Tibial nerve (tissue), 4 donors: ENCODE measurements at places on chromosomes 1 and 21. TPM values are rescaled to one million over a fixed set of nuclear protein-coding genes. Genes with fewer than 3 reads are reported as not detected.
A peak's percentile ranks its signal among the peaks of the same experiment; 100 is the strongest.

The GUCA2B gene
- not detected for total RNA-seq

The ACTL8 gene
- total RNA-seq: not detected

The HSPA13 gene
- total RNA-seq: 32.4 TPM

The PPIAL4G gene
- total RNA-seq: not detected

The MX2 gene
- total RNA-seq: 17.5 TPM

The ARHGEF10L gene
- 43.9 TPM for total RNA-seq

The ITGB2 gene
- 43.5 TPM for total RNA-seq

The OR14K1 gene
- total RNA-seq: not detected

The CCDC181 gene
- 0.39 TPM for total RNA-seq

The SMIM34 gene
- total RNA-seq: not detected

GRCh38 chr1:44537538-44537937 is 132.5 kb downstream of the RNF220 start:
- no peaks in the 10 kb centered on the region for H3K36me3 ChIP-seq
- H3K4me1 ChIP-seq: no peaks in the 10 kb centered on the region
- H3K4me3 ChIP-seq: no peak overlapping the region

- H3K27me3 ChIP-seq: peaks cover 60% of the 10 kb centered on the region
- DNase-seq: no peak
- H3K4me1 ChIP-seq: peaks cover 19% of the 10 kb centered on the region
- no peaks in the 10 kb centered on the region for H3K36me3 ChIP-seq
- no peak overlapping the region for H3K27ac ChIP-seq
- no peak overlapping the region for H3K4me3 ChIP-seq
Measured at GRCh38 chr1:6239213-6239752, 3.5 kb upstream of the ICMT start.

DNA sequence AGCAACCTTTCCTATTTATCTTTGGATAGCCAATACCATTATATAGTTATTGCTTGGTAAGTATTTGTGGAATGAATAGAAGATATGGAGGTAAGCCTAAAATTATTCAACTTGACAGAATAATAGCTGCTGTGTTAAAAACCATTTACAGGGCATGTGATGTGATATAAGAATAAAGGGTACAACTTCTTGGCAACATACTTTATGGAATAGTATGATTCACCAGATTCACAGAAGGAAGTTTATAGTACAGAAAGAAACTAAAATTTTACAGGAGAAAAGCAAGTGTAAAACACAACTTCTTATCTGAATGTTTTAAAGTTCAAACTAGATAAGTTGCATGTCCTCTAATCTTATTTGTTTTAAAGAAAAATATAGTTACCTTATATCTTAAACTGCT is 186.4 kb upstream of the ZRANB2 start:
- no peaks in the 10 kb centered on the region for H3K4me1 ChIP-seq
- no peak overlapping the region for H3K27ac ChIP-seq
- DNase-seq: no peak
- no peaks in the 10 kb centered on the region for H3K36me3 ChIP-seq
- H3K27me3 ChIP-seq: no peaks in the 10 kb centered on the region

- H3K4me1 ChIP-seq: peaks cover 48% of the 10 kb centered on the region
- DNase-seq: no peak
- H3K27ac ChIP-seq: peak overlapping the region; percentile 93
- H3K36me3 ChIP-seq: peaks cover 66% of the 10 kb centered on the region
- H3K4me3 ChIP-seq: no peak overlapping the region
Measured at GRCh38 chr1:38018864-38019343, 6.4 kb downstream of the UTP11 start.

DNA sequence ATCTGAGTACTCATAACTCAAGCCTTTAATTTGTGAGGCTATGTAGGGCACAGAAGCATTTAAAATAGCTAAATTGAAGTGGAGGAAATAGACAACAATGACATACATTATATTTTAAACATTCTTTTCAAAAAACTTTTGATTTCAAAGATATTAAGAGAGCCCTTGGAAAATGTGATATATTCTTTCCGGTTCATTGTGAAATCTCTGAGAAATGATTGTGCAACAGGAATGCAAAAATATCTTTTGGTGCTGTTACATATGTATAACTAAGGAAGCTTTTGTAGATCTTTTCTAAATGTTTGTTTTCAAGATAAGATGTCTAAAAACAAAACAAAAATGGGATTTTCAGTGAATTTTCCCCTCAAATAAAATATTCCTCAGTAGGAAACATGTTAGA is 185.2 kb downstream of the LEPR start:
- H3K36me3 ChIP-seq: no peaks in the 10 kb centered on the region
- H3K4me1 ChIP-seq: no peaks in the 10 kb centered on the region
- no peak overlapping the region for H3K4me3 ChIP-seq
- H3K27me3 ChIP-seq: no peaks in the 10 kb centered on the region
- DNase-seq: no peak
- H3K27ac ChIP-seq: no peak overlapping the region

DNA sequence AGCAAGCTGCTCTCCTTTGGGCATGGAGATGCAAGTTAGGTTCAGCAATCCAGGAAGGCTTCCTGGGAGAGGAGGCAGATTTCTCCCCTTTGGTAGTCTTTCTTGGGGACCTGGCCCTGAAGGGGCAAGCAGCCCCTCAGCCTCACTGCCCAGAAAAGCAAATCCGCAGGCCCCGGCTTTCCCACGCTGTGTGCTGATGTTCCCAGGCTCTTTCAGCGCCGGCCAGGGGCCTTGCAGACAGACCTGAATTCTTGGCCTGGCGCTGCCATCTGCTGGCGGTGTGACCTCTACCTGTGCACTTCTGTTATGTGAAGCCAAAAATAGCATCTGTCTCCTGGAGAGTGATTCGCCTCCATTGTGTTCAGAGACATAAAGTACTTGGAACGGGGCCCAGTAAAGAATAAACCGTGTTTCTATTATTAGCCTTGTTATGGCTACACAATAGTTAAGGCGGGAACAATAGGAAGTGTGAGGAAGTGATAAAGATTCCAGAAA is 64.8 kb downstream of the ALPL start:
- no peak for DNase-seq
- no peak overlapping the region for H3K27ac ChIP-seq
- H3K36me3 ChIP-seq: no peaks in the 10 kb centered on the region

DNA sequence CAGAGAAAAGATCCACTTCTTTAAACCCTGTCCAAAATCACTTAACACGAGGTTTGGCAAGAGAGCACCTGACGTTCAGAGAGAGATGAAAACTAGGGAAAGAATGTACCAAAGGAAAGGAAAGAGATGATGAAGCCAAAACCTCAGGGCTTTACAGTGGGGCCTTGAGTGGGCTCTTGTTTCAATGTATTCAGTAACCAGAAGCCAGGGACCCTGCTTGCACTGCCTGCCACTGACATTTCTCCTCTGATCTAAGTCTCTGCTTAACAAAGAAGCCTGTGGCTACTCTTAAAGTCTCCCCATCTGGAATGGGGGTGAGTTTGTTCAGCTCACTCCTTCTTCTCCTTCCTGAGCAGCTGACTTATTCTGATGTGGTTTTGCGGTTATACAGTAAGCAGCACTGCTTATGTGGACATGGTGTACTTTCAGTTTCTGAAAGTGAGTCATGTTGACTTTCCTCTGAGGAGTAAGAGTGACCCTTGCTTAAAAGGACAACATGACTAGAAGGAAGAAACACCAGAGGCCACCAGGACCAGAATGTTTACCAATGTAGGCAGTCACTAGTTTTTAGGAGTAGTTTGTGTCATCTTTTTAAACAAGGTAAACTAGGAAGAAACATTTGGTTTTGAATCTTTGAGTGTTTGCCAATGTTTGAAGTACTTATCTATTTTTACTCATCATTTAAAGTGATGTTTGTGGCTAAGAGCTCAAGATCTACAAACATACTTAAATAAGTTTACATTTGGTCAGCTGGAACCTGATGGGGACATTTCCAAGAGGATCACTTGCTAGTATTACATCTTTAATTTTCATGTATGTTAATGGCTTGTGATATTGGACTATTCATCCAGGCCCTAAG is 87.4 kb downstream of the FASLG start:
- H3K4me3 ChIP-seq: no peak overlapping the region
- no peaks in the 10 kb centered on the region for H3K27me3 ChIP-seq
- H3K36me3 ChIP-seq: no peaks in the 10 kb centered on the region
- peaks cover 12% of the 10 kb centered on the region for H3K4me1 ChIP-seq

DNA sequence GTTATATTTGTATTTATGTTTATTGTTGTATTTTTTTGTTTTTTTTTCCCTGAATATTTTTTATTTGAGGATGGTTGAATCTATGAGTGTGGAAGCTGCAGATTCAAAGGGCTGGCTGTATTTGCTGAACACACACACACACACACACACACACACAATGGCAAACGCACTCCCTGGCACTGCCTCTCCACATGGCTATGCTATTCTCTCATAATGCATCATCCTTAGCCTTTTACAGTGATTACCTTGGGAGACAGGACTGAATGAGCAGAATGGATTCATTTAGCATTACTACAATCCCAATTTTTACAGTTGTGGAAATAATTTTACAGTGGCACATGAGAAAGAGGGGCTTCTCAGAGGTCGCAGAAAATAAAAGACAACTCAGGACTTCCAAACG is 390.1 kb downstream of the PCP4 start:
- no peaks in the 10 kb centered on the region for H3K4me1 ChIP-seq
- no peaks in the 10 kb centered on the region for H3K36me3 ChIP-seq
- H3K27ac ChIP-seq: no peak overlapping the region
- DNase-seq: no peak
- no peak overlapping the region for H3K4me3 ChIP-seq

- no peaks in the 10 kb centered on the region for H3K27me3 ChIP-seq
- no peak for DNase-seq
- no peaks in the 10 kb centered on the region for H3K4me1 ChIP-seq
- H3K4me3 ChIP-seq: no peak overlapping the region
Measured at GRCh38 chr1:70487910-70488665, 77.0 kb downstream of the CTH start.

DNA sequence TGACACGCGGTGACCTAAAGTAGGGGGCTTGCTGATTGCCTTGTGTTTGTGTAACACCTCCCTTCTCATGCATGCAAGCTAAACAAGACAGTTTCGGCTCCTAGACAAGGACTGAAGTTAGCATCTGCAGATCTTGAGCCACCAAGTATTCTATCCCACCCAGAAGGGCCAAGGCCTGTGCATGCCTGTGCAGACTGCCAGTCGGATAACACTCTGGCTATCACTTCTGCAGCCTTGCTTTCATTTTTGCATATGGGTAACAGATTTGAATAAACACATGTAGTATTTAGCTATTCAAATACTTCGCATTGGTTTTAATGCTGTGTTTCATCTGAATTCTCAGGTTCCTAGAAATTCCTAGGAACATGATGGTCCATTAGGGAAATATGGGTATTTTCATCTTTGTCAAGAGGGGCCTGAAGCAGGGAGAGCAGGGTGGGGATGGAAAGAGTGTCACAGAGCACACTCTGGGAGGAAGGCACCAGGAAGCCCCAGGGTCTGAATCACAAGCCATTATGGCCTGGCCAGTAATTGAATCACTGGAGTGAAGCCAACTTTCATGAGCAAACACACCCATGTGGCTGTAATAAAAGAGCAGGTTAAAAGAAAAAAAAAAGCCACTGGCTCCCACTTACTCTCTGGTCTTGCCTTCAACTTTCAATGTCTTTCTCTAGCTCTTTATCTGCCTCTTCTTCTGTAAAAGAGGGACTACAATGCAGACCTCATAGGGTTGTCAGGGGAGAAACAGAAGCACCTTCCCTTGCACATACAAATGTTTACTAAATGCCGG is 28.3 kb downstream of the GADD45A start:
- H3K36me3 ChIP-seq: no peaks in the 10 kb centered on the region
- H3K27me3 ChIP-seq: no peaks in the 10 kb centered on the region
- peaks cover 50% of the 10 kb centered on the region for H3K4me1 ChIP-seq
- no peak for DNase-seq
- H3K27ac ChIP-seq: no peak overlapping the region
- no peak overlapping the region for H3K4me3 ChIP-seq

GRCh38 chr1:119489201-119489600 is 17.8 kb upstream of the HSD3B1 start:
- no peak overlapping the region for H3K4me3 ChIP-seq
- DNase-seq: no peak
- no peak overlapping the region for H3K27ac ChIP-seq
- H3K27me3 ChIP-seq: no peaks in the 10 kb centered on the region
- no peaks in the 10 kb centered on the region for H3K4me1 ChIP-seq
- no peaks in the 10 kb centered on the region for H3K36me3 ChIP-seq

- H3K27ac ChIP-seq: no peak overlapping the region
- H3K36me3 ChIP-seq: no peaks in the 10 kb centered on the region
- H3K4me1 ChIP-seq: no peaks in the 10 kb centered on the region
- no peak overlapping the region for H3K4me3 ChIP-seq
- DNase-seq: no peak
Measured at GRCh38 chr1:25009671-25010262, 79.7 kb upstream of the RUNX3 start.

DNA sequence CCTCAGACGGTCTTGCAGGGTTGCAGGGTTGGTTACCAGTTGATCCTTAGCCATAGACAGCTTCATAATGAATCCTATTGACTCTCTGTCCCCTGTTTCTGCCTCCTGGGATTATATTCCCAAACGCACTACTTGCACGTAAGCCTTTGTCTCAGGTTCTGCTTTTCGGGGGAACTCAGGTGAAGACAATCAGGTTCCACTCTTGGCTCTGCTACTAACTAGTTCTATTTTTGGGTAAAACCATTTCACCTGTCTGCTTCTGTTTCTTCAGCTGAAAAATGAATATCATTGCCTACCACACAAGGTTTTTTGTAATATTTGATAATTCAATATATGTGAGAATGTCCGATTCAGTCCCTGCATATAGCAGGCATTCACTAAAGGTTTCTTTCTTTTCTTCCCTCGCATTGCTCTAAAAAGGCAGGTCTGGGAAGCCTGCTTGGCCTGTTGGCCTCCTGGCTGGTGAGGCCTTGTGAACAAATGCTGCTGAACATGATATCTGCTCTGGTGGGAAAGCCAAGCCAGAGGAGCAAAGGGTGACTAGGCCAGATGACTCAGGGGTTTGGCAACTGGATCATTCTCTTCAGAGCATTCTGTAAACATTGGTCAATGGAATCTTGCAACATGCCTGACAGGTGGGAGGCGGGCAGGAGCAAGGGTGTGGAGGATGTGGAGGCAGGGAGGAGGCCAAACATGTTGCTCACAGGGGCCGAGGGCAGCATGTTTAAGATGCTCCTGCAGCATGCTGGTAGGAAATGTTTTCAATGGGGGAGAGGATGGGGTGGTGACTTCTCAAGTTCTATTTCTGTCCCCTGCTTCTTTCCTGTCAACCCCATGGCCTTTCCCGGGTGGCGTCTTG is 23.8 kb downstream of the IER5 start:
- no peaks in the 10 kb centered on the region for H3K27me3 ChIP-seq
- H3K27ac ChIP-seq: peak overlapping the region; percentile 39
- peak; percentile 79 for DNase-seq
- H3K4me3 ChIP-seq: no peak overlapping the region
- peaks cover 23% of the 10 kb centered on the region for H3K4me1 ChIP-seq
- no peaks in the 10 kb centered on the region for H3K36me3 ChIP-seq

- H3K36me3 ChIP-seq: no peaks in the 10 kb centered on the region
- no peak overlapping the region for H3K27ac ChIP-seq
- DNase-seq: no peak
- H3K4me3 ChIP-seq: no peak overlapping the region
Measured at GRCh38 chr1:212612041-212612961, 3.7 kb downstream of the ATF3 start.

DNA sequence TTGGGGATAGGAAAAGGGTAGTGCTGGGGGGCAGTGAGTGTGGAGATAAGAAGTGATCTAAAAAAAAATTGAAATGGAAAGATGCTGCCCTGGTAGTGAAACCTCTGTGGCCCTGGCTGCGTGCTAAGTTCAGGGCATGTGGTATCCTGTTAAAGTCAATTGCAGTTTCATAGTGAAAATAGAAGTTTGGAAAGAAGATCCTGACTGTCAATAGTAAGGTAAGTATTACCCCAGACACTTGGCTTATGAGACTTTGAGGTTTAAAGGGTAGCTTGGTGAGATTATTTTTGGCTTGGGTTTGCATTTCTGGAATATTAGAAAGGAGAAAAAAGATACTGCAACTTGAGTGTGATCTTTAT is 6.8 kb downstream of the ARID1A start:
- DNase-seq: no peak
- H3K4me1 ChIP-seq: peaks cover 95% of the 10 kb centered on the region
- H3K4me3 ChIP-seq: no peak overlapping the region
